ENCODE measurements at places on chromosomes 2 and 18. TPM values are rescaled to one million over a fixed set of nuclear protein-coding genes. Genes with fewer than 3 reads are reported as not detected.

DNA sequence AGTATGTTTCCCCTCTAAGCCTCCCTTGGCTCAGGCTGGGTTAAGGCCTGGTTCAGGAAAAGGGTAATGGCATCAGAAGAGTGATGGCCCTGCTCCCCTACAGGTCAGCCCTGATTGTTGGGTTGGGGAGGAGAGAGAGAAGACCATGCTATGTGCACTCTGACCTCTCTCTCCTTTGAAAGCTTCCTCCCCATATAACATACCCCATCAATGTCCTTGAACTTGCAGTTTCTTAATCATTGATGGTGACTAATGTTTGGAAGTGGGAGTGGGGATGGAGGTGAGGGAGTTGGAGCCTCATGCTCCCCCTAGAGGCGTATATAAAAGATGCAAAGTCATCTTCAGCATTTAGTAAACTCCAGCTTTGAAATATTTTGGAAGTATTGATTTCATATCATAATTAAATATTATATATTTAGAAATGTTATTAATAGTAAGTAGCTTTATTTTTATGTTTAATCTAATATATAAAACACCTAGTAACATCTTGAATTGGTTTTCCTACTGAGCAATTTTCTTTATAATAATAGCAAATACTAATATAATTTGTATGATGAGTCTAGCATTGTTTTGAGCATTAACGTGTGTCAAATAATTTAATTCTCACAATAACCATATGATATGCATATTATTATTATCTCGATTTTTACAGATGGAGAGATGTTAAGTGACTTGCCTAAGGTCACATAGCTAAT is 8.8 kb downstream of the PLCL1 start:
- no peak overlapping the region for H3K27ac ChIP-seq
- H3K4me1 ChIP-seq, result no peaks in the 10 kb centered on the region
- no peaks in the 10 kb centered on the region for H3K36me3 ChIP-seq

DNA sequence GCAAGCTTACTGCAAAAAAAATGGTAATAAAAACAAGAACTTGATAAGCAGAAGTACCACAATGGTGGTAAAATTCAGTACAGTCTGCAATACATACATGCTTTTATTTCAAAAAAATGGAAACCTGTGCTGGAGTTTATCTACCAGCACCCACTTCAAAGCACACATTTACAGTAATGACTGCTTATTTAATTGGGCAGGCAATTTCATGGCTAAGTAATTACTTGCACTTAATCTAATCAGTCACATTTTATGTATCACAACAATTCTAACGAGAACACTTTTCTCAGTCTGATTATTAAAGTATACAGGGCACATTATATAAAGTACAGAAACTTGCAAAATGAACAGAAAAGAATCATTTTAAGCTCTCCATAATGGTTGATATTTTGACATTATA is 5.2 kb downstream of the APCDD1 start:
- H3K36me3 ChIP-seq, result no peaks in the 10 kb centered on the region
- no peaks in the 10 kb centered on the region for H3K4me1 ChIP-seq
- H3K27ac ChIP-seq, result no peak overlapping the region
- H3K27me3 ChIP-seq, result peaks cover 44% of the 10 kb centered on the region
- no peak overlapping the region for H3K4me3 ChIP-seq

GRCh38 chr2:205646680-205647079 is 35.6 kb upstream of the NRP2 start:
- H3K4me3 ChIP-seq, result no peak overlapping the region
- H3K27me3 ChIP-seq, result no peaks in the 10 kb centered on the region
- H3K36me3 ChIP-seq, result no peaks in the 10 kb centered on the region
- no peak overlapping the region for H3K27ac ChIP-seq
- H3K4me1 ChIP-seq, result peaks cover 30% of the 10 kb centered on the region

- H3K27me3 ChIP-seq, result no peaks in the 10 kb centered on the region
- no peak overlapping the region for H3K4me3 ChIP-seq
- H3K4me1 ChIP-seq, result peaks cover 5% of the 10 kb centered on the region
- no peak for DNase-seq
- no peaks in the 10 kb centered on the region for H3K36me3 ChIP-seq
- no peak overlapping the region for H3K27ac ChIP-seq
Measured at GRCh38 chr2:136107051-136108033, 10.6 kb downstream of the CXCR4 start.

GRCh38 chr2:65746931-65747675 is 314.7 kb upstream of the SPRED2 start:
- peak; percentile 38 for DNase-seq
- H3K4me1 ChIP-seq, result peaks cover 14% of the 10 kb centered on the region
- no peak overlapping the region for H3K4me3 ChIP-seq
- H3K36me3 ChIP-seq, result no peaks in the 10 kb centered on the region
- no peaks in the 10 kb centered on the region for H3K27me3 ChIP-seq

DNA sequence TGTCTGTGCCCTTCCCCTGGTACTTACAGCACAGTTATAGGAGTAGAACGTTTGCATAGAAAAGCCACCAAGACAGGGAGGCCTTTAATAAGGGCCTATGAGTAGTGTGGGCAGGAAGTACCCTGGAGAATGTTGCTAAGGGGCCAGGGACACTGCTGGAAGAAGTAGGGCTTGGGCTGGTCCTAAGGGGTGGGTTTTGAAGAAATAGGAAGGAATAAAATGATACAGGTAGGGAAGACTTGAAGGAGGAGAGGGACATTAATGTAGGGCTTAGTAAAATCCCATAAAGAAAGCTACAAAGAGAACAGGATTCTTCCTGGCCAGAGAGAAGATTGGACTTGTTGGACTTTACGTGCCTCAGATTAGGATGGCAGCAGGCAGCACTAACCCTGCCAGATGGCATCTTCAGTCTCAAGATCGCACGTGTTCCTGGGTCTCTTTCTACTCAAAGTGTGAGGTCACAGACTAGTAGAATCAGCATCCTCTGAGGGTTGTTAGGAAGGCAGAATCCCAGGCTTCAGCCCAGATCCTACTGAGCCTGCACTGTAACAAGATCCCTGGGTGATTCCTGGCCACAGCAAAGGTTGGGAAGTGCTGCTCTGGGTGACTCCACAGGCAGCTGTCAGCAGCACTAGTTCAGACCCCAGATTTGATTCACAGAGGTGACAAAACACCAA is 39.2 kb downstream of the EPAS1 start:
- no peak for DNase-seq
- peaks cover 15% of the 10 kb centered on the region for H3K4me1 ChIP-seq
- H3K4me3 ChIP-seq, result no peak overlapping the region
- no peak overlapping the region for H3K27ac ChIP-seq
- no peaks in the 10 kb centered on the region for H3K27me3 ChIP-seq
- no peaks in the 10 kb centered on the region for H3K36me3 ChIP-seq

- H3K4me1 ChIP-seq, result peaks cover 10% of the 10 kb centered on the region
- no peaks in the 10 kb centered on the region for H3K36me3 ChIP-seq
- H3K4me3 ChIP-seq, result no peak overlapping the region
- H3K27ac ChIP-seq, result no peak overlapping the region
- H3K27me3 ChIP-seq, result peaks cover 26% of the 10 kb centered on the region
Measured at GRCh38 chr2:69740502-69740951, 1.4 kb upstream of the ANXA4 start.

GRCh38 chr18:45136381-45137086 is 455.8 kb downstream of the SETBP1 start:
- no peak overlapping the region for H3K4me3 ChIP-seq
- no peaks in the 10 kb centered on the region for H3K36me3 ChIP-seq
- no peak for DNase-seq
- no peak overlapping the region for H3K27ac ChIP-seq
- no peaks in the 10 kb centered on the region for H3K4me1 ChIP-seq
- H3K27me3 ChIP-seq, result no peaks in the 10 kb centered on the region

- no peak overlapping the region for H3K27ac ChIP-seq
- no peaks in the 10 kb centered on the region for H3K36me3 ChIP-seq
- no peak for DNase-seq
- peaks cover 6% of the 10 kb centered on the region for H3K4me1 ChIP-seq
Measured at GRCh38 chr2:193428336-193428818, 1233.6 kb upstream of the TMEFF2 start.

GRCh38 chr2:46252891-46253659 is 44.1 kb upstream of the EPAS1 start:
- no peak overlapping the region for H3K27ac ChIP-seq
- H3K4me3 ChIP-seq, result no peak overlapping the region
- H3K36me3 ChIP-seq, result no peaks in the 10 kb centered on the region
- no peaks in the 10 kb centered on the region for H3K4me1 ChIP-seq
- H3K27me3 ChIP-seq, result no peaks in the 10 kb centered on the region

DNA sequence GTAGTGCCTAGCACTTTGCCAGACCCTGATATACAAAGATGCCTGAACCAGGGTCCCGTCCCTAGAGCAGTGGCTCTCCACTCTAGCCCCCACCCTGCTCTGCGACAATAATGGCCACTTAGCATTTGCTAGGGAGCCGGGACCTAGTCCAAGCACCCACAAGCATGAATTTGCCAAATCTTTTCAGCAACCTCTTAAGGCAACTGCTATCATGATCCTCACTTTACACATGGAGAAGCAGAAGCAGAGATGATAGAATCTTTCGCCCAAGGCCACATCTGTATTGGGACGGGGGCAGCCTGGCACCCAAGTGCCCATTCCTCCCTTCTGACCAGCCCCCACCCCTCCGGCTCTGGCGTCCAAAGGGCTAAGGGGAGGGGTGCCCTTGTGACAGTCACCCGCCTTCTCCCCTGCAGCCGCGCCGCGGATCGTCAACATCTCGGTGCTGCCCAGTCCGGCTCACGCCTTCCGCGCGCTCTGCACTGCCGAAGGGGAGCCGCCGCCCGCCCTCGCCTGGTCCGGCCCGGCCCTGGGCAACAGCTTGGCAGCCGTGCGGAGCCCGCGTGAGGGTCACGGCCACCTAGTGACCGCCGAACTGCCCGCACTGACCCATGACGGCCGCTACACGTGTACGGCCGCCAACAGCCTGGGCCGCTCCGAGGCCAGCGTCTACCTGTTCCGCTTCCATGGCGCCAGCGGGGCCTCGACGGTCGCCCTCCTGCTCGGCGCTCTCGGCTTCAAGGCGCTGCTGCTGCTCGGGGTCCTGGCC is 13.0 kb downstream of the SIGLEC15 start:
- no peak overlapping the region for H3K4me3 ChIP-seq
- no peaks in the 10 kb centered on the region for H3K36me3 ChIP-seq
- no peak for DNase-seq
- H3K4me1 ChIP-seq, result peaks cover 15% of the 10 kb centered on the region
- H3K27me3 ChIP-seq, result peaks cover 49% of the 10 kb centered on the region

DNA sequence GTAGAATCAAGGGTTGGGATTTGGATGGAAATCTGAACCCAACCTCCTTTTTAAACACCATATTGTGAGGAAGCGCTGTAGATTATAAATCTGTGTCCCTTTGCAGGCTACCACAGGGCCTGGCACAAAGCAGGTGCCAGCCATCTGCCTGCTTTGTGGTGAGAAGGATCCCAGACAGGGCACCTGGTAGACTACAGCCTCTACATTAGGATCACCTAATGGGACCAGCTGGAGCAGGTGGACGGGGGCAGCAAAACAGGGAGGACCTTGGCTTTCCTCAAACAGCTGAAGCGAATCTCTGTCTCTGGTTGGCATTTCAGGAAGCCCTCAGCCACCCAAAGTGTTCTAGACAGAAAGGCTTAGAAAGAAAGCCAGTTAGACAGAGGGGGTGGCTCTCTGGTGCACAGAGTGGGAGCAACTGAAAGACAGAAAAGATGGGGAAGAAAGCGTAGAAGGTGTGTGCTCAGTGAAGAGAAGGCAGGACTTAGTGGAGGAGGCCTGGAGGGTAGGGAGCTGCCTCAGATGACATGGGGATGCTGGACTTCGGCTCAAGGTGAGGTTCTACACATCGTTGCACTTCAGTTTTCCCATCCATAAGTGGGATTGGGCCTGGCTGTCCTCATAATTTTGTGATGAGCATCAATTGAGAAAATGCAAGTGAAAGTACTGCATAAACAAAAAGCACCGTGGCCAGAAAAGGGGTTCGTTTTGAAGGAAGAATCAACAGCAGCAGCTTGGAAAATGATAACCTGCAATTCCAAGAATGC is 350.8 kb downstream of the CYRIA start:
- no peak for DNase-seq
- H3K27me3 ChIP-seq, result no peaks in the 10 kb centered on the region
- no peaks in the 10 kb centered on the region for H3K36me3 ChIP-seq
- peaks cover 38% of the 10 kb centered on the region for H3K4me1 ChIP-seq
- H3K27ac ChIP-seq, result no peak overlapping the region

TCF4 gene
- 161 TPM for total RNA-seq

CELF4 gene
- total RNA-seq, result 1.8 TPM

SOWAHC gene
- total RNA-seq, result 7.2 TPM

MPPE1 gene
- total RNA-seq, result 12.2 TPM

CPO gene
- not detected for total RNA-seq

HAAO gene
- 0.77 TPM for total RNA-seq

GPBAR1 gene
- not detected for total RNA-seq

CAPN13 gene
- not detected for total RNA-seq

UPP2 gene
- total RNA-seq, result not detected

HOXD3 gene
- total RNA-seq, result not detected

ABCB6 gene
- 14.0 TPM for total RNA-seq

Data from neural progenitor cell (in vitro differentiated cells).